ENCODE measurements at places on chromosomes 1 and 21. TPM values are rescaled to one million over a fixed set of nuclear protein-coding genes. Genes with fewer than 3 reads are reported as not detected.

DNA sequence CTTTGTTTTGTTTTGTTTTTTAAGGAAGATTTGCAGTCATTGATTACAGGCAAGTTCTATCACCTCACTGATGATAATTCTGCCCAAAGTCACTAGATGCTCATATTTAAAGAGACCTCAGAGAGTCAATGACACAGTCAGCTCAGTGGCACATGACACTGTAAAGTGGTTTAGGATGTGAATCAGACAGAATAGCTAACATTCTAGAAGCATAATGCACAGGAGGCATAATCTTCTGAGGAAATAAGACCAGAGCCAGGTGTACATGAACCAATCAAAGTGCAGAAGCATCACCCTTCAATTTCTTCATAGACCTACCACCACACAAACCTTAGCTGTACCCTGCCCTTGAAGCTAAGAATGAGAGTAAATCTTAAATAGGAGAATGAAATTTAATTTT lies 268.5 kb downstream of the BRINP2 start:
- H3K27me3 ChIP-seq = no peaks in the 10 kb centered on the region
- no peak overlapping the region for H3K27ac ChIP-seq
- H3K36me3 ChIP-seq = no peaks in the 10 kb centered on the region
- H3K4me3 ChIP-seq = no peak overlapping the region

DNA sequence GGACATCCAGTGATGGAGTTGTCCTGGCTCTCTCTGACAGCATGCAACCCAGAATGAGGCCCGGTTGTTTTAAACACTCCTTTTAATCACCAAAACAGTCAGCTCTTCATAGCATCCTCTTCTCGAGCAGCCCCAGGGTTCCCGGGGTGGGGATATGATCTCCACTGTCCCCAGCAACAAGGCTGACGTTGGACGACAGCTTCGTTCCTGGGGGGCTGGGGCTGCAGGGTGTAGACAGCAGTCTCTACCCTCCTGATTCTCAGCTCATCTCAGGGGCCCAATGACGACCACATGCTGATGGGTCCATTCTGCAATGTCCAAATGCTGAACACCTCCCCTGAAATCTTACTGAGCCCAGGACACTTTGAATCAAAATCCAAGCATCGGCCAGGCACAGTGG lies 27.0 kb downstream of the TRIM11 start:
- H3K4me3 ChIP-seq = no peak overlapping the region
- peaks cover 12% of the 10 kb centered on the region for H3K4me1 ChIP-seq
- H3K36me3 ChIP-seq = no peaks in the 10 kb centered on the region
- H3K27ac ChIP-seq = no peak overlapping the region
- H3K27me3 ChIP-seq = peaks cover 4% of the 10 kb centered on the region
- DNase-seq = no peak

- no peak overlapping the region for H3K27ac ChIP-seq
- no peak overlapping the region for H3K4me3 ChIP-seq
- no peaks in the 10 kb centered on the region for H3K36me3 ChIP-seq
- H3K27me3 ChIP-seq = peaks cover 5% of the 10 kb centered on the region
- no peaks in the 10 kb centered on the region for H3K4me1 ChIP-seq
- no peak for DNase-seq
Measured at GRCh38 chr21:37797403-37797802, 118.9 kb downstream of the KCNJ6 start.

DNA sequence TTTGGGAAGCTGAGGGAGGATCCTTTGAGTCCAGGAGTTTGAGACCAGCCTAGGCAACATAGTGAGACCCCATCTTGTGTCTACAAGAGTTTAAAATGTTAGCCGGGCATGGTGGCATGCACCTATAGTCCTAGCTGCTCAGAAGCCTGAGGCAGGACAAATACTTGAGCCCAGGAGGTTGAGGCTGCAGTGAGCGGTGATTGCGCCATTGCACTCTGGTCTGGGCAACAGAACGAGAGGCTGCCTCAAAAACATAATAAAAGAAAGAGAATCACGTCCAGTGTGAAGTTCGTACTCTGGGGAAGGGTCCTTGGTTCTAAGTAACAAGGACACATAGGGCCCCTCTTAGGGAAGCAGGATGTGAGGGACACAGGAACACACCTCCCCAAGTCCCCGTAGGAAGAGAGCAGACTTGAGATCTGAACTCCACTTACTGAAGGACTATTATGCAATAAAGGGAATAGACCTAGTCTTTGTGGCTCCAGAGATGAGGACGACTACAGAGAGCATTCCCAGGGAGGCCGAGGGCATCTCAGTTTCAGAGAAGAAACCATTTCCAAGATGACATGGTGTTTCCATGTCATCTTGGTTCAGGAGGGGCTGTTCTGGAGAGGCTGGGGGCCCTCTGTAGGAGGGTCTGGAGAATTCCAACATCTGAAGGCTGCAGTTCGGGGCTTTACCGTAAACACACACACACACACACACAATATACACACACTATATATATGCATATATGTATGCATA lies 10.8 kb upstream of the ENO1 start:
- H3K36me3 ChIP-seq = no peaks in the 10 kb centered on the region
- no peaks in the 10 kb centered on the region for H3K27me3 ChIP-seq
- peak overlapping the region; percentile 66 for H3K27ac ChIP-seq
- no peak for DNase-seq

DNA sequence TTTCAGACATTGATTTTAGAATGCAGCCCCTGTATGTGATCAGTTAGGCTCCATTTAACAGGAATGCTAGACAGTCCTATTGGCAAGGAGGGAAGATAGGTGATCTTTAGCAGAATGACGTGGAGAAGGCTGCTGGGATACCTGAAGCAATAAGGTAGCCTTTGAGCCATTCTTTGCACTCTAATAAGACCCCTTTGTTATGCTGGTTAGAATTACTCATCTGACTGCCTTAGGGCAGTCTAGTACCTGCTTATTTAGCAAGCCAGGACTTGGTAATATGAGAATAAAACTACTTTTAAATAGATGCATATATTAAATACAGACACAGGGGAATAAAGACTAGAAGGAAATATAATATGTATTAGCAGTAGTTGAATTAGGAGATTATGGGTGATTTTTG lies 29.1 kb downstream of the NGF start:
- no peaks in the 10 kb centered on the region for H3K36me3 ChIP-seq
- H3K4me1 ChIP-seq = peaks cover under 1% of the 10 kb centered on the region
- no peaks in the 10 kb centered on the region for H3K27me3 ChIP-seq
- no peak for DNase-seq

GRCh38 chr1:151839457-151840403 lies at the start of gene C2CD4D:
Gene C2CD4D, minus strand, starts transcription at chr1:151839820. Its CDS starts 831 bp downstream, at chr1:151838989.
- H3K4me3 ChIP-seq = peak within 1 kb of the TSS; percentile 51
- H3K27me3 ChIP-seq = no peaks in the 10 kb centered on the region
- no peaks in the 10 kb centered on the region for H3K36me3 ChIP-seq
- peak; percentile 94 for DNase-seq
- H3K4me1 ChIP-seq = peaks cover 42% of the 10 kb centered on the region
- H3K27ac ChIP-seq = peak within 1 kb of the TSS; percentile 84

GRCh38 chr1:212621949-212622305 lies 13.4 kb downstream of the ATF3 start:
- H3K27me3 ChIP-seq = no peaks in the 10 kb centered on the region
- no peaks in the 10 kb centered on the region for H3K4me1 ChIP-seq
- DNase-seq = no peak
- no peak overlapping the region for H3K4me3 ChIP-seq
- peaks cover 27% of the 10 kb centered on the region for H3K36me3 ChIP-seq

DNA sequence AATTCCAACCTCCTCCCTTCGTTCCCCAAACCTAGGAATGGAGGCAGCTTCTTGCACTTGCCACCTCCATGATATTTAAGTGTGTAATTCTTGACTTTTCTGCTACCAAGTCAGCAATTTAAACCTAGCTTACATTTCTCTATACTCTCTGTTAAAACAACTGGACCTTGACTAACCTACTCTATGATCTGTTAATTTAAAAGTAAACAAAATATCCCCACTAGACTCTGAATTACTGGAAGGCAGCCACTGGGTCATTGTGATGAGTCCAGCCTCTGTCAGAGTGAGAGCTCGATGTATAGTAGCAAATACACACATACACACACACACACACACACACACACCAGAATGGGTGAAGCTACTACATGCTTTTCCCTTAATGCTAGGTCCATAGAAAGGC lies 40.0 kb upstream of the DHCR24 start:
- H3K4me1 ChIP-seq = no peaks in the 10 kb centered on the region
- no peaks in the 10 kb centered on the region for H3K27me3 ChIP-seq
- H3K27ac ChIP-seq = no peak overlapping the region

DNA sequence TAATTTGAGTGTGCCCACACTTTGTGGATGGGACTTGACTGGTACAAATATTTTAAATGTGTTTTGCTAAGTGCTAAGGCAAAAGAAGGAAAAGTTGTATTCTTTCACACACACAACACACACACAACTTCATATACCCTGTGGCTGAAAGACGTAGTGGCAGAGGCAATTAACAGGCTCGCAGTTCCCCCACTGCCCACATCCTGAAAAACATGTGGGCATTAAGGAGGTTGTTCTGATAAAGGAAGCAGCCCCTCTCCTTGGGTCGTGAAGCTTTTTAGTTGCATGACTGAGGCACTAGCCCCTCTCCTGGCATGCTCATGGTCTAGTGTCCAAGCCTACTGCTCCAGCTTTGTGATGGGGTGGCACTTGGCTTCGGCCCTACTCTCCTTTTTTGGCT lies 14.3 kb upstream of the ADAM30 start:
- H3K27ac ChIP-seq = no peak overlapping the region
- no peaks in the 10 kb centered on the region for H3K27me3 ChIP-seq
- no peak overlapping the region for H3K4me3 ChIP-seq
- DNase-seq = no peak

- H3K4me1 ChIP-seq = peaks cover 26% of the 10 kb centered on the region
- DNase-seq = peak; percentile 57
- no peaks in the 10 kb centered on the region for H3K36me3 ChIP-seq
- H3K27me3 ChIP-seq = no peaks in the 10 kb centered on the region
- peak overlapping the region; percentile 38 for H3K27ac ChIP-seq
- no peak overlapping the region for H3K4me3 ChIP-seq
Measured at GRCh38 chr1:109765896-109766615, 2.3 kb upstream of the EPS8L3 start.

DNA sequence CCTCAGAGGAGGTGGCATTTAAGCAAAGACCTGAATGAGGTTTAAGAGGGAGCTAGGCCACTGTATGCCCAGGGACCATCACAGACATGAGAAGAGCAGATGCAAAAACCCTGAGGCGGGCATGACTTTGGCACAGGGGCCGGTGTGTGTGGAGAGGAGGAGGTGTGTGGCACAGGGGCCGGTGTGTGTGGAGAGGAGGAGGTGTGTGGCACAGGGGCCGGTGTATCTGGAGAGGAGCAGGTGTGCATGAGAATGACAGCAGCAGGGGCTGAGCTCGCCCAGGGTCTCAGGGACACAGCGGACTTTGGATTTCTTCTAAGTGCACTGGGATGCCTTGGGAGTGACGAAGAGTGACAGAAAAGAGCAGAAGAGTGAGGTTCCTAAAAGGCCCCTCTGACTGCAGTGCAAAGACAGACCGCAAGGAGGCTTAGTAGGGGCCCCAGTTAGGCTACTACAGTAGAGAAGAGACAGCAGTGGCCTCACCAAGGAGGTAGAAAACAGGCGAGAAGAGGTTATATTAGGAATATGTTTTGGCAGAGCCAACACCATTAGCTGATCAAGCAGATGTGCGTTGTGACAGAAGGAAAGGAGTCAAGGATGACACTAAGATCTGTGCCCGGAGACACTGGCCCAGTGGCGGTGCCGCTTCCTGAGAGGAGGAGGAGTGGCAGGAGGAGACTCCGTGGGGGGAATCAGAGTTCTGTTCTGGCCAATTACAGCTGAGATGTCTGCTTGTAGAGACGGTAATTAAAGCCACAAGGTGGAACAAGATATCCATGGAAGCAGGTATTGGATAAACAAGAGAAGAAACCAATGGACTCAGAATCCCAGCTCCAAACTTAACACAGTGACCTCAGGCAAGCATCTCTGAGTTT lies 18.4 kb downstream of the ZBTB17 start:
- peaks cover 70% of the 10 kb centered on the region for H3K4me1 ChIP-seq
- H3K36me3 ChIP-seq = peaks cover 18% of the 10 kb centered on the region
- DNase-seq = peak; percentile 3
- no peaks in the 10 kb centered on the region for H3K27me3 ChIP-seq

DNA sequence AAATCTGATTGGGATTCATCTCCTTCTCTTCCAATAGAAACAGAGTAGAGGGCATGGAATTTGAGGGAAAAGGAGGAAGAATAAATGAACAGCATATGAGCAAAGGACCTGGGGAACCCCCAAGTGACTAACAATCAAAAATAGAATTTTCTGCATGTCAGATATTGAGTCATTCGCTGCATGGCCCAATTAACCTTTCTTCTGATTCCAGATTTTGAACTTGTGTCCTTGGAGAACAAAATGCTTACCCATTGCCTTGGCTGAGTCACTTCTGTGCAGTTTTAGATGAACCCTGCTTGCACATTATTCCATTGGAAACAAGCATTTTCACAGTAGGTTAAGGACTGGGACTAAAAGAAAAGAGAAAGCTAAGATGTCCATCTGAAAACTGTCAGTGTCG lies 390.5 kb downstream of the ST6GALNAC3 start:
- no peak for DNase-seq
- H3K27ac ChIP-seq = no peak overlapping the region
- H3K4me1 ChIP-seq = no peaks in the 10 kb centered on the region
- no peaks in the 10 kb centered on the region for H3K27me3 ChIP-seq

GRCh38 chr1:87644033-87644578 lies 315.4 kb downstream of the LMO4 start:
- H3K36me3 ChIP-seq = no peaks in the 10 kb centered on the region
- no peak overlapping the region for H3K27ac ChIP-seq
- DNase-seq = no peak
- H3K27me3 ChIP-seq = no peaks in the 10 kb centered on the region

- no peak overlapping the region for H3K27ac ChIP-seq
- DNase-seq = no peak
- no peaks in the 10 kb centered on the region for H3K27me3 ChIP-seq
Measured at GRCh38 chr1:14474856-14475255, 123.6 kb upstream of the KAZN start.

GRCh38 chr1:97379387-97380075 lies 541.3 kb downstream of the DPYD start:
- no peak overlapping the region for H3K4me3 ChIP-seq
- H3K27me3 ChIP-seq = no peaks in the 10 kb centered on the region
- no peaks in the 10 kb centered on the region for H3K4me1 ChIP-seq
- no peaks in the 10 kb centered on the region for H3K36me3 ChIP-seq
- no peak overlapping the region for H3K27ac ChIP-seq

DNA sequence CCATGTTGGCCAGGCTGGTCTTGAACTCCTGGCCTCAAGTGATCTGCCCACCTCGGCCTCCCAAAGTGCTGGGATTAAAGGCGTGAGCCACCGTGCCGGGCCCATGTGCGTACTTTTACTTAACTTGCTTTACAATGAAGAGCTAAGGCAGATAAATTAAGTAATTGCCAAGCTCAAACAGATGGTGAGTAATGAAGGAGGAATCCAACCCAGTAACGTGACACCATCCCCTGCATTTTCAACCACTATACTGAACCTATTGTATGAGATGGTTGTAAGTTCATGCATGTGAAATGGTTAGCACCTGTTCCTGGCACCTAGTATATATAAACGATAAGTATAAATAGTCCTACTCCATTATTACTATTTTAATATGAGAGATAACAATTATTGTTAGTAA lies 588.0 kb upstream of the BEND5 start:
- no peaks in the 10 kb centered on the region for H3K27me3 ChIP-seq
- H3K4me3 ChIP-seq = no peak overlapping the region

The ANKRD65 gene
- total RNA-seq = 0.89 TPM

The FHAD1 gene
- 2.9 TPM for total RNA-seq

The FAM72D gene
- total RNA-seq = not detected

The NBPF1 gene
- total RNA-seq = 35.6 TPM

The KRTAP13-2 gene
- not detected for total RNA-seq

The CFAP107 gene
- total RNA-seq = not detected

The SPRR2B gene
- not detected for total RNA-seq

The TENT5C gene
- total RNA-seq = 14.7 TPM

The C1QTNF12 gene
- 1.5 TPM for total RNA-seq

The SMCP gene
- total RNA-seq = not detected

The MYBPH gene
- total RNA-seq = not detected

The SPATA6 gene
- total RNA-seq = 59.1 TPM

The OLFML3 gene
- total RNA-seq = 79.5 TPM

The ASCL5 gene
- not detected for total RNA-seq
